G401 (cell line): ENCODE measurements at places on chromosomes 7 and 10.

GRCh38 chr7:86784765-86785164 is 141.1 kb downstream of the GRM3 start:
- DNase-seq = no peak

- DNase-seq = no peak
Observed at GRCh38 chr7:101636822-101637623, 7.9 kb upstream of the MYL10 start.

DNA sequence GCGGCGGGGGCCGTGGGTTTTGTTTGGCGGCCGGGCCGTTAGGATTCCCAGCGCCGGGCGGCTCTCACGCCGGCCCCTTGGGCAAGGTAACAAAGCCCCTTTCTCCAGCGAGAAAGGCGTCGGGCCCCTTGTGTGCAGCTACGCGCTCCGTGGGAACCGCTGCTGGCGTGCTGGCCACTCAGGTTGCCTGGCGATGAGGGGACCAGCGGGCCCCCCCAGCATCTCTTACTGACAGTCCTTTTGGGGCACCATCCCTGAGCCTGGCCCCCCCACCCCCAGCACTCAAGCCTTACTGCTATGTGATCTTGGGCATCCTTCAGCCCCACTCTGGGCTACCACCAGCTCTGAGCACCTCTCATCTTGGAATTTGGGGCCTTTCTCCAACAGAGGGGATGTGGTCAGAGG is 1.8 kb downstream of the LFNG start:
- no peak for DNase-seq

DNA sequence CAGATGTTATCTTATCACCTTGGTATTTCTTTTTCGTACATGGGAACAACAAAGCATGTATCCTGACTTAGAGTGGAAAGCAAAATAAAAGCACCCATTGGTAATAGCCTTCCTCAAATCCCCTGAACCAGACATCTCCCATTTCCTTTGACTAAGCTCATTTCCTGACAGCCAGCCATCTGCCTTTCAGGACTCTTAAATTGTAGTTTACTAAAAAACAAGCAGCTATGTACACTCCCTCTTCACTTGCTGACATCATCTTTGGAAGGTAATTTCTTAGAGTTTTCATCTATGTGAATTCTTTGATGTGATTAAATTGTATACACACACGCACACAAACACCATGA is 40.7 kb downstream of the ARL4A start:
- DNase-seq = no peak

DNA sequence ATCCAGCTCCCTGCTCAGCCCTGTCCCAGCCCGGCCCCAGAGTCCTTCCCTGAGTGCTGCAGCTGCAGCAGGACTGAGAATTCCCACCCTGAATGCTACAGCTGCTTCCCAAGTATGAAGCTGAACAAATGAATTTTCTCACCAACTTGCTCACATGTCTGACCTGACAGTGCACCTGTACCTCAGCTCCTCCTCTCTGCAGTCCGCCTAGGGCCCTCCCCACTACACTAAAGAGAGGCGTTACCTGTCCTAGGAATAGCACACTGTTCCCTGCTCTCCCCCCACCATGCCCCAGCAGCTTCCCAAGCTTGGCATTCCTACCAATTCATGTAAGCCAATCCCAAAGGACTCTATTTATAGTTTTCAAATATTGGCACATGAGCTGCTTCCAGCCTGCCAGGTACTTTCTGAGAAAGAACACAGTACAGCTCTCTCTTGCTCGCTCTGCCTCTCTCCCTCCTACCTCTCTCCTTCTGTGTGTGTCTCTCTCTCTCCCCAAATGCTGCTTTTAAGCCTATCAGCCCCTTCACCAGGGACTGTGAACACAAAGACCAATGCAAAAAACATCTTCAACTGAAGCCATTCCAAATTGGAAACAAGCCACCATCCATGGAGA is 400.1 kb downstream of the TNS3 start:
- peak; percentile 89 for DNase-seq

DNA sequence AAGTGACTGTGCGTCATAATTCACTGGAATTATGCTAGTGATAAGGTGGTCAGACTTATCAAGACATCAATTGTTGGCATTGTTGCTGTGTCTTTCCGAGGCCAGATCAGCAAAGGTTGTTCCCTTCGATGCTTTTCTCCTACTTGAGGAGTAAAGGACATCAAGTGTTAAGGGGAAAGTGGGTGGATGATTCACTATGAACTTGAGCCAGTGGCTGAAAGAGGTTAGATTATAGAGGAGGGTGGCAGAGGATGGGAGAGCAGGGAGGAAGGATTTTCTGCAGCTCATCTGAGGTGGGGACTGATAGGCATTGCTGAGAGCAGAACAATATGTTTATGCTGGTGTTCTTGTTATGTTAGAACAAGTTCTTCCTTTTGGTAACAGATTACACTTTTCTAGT is 131.4 kb upstream of the AGR3 start:
- DNase-seq = no peak

DNA sequence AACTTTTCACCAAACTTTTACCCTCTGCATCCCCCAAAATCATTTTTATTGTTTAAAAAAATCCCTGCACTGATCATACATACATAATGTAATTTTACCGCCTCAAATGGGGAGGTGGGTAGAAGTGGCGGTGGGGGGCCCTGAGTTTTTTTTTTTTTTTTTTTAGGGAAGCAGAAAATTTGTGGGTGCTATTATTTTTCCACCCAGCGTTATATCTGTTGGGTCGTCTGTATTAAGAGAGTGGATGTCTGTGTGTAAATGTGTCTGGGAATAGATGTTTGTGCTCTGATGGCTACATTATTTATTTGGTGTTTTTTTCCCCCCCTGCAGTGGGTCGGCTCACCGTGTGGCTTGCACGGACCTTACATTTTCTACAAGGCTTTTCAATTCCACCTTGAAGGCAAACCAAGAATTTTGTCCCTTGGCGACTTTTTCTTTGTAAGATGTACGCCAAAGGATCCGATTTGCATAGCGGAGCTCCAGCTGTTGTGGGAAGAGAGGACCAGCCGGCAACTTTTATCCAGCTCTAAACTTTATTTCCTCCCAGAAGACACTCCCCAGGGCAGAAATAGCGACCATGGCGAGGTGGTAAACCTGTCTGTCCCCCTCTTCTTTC is 438 bp downstream of the ARID5B start:
- no peak for DNase-seq

DNA sequence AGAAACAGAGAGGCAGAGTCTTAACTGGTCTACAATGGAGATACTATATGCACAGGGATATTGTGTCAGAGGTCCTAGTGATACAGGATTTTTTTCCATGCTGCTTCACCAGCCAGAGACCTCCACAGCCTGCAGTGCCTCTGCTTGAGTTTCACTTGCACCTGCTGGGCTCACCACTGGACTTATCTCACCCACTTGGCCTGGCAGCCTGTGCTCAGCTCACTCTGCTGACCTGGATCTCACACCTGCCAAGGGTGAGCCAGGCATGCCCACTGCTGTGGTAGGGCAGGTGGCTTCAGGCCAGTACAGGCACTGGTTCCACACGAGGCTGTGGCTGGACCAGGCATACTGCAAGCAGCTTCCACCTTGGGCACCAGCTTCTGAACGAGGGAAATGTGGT is 36.6 kb downstream of the PNLIPRP3 start:
- no peak for DNase-seq

GRCh38 chr7:79968077-79968648 is 166.5 kb upstream of the GNAI1 start:
- DNase-seq = no peak

DNA sequence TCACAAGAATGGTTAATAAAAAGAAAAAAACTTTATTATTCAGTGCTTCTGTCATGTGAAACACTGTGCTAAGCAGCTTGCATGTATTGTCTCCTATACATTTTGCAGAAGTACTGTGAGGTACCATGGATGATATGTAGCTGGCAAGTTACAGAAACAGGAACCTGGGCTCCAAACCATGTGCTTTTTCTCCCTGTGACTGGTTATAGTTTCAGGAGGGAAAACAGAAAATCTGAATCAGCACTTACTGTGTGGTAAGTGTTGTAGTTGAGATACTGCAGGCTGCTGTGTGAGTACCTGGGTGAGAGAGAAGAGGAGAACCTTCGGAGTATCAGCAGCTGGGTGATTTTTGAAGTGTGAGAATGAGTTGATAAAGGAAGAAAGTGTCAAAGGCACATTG is 285.0 kb downstream of the SUGCT start:
- no peak for DNase-seq

DNA sequence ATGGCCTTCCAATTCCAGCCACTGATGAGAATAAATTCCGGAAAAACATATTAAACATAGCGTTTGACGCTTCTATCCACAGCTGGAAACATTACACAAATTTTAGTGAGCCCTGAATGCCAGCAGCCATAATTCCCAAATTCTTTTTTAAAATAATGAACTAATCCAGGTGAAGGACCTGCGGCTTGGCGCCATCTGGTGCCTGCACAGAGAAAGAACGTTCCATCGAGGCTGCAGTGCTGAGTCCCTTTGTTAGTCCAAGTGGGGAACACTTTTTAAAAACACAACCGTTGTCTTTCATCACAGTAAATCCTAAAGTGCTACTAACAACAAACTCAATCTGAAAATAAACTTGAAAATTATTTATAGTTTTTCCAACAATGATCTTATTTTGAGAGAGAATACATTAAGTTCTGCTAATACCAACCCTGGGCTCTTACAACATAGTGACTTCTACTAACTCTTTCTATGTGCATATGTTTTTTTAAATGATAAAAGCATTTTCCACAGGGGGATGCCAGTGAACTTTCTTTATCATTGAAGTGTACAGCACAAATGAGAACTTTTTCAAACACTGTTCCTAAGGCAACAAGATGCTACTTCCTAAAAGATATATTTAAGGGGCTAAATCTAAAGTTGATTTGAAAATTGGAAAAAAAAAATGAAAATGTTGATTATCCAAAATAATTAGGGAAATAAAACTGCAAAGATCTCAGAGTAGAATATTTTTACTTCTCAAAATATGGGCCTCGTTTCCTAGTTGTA is 166.9 kb upstream of the RNF32 start:
- DNase-seq = peak; percentile 45

DNA sequence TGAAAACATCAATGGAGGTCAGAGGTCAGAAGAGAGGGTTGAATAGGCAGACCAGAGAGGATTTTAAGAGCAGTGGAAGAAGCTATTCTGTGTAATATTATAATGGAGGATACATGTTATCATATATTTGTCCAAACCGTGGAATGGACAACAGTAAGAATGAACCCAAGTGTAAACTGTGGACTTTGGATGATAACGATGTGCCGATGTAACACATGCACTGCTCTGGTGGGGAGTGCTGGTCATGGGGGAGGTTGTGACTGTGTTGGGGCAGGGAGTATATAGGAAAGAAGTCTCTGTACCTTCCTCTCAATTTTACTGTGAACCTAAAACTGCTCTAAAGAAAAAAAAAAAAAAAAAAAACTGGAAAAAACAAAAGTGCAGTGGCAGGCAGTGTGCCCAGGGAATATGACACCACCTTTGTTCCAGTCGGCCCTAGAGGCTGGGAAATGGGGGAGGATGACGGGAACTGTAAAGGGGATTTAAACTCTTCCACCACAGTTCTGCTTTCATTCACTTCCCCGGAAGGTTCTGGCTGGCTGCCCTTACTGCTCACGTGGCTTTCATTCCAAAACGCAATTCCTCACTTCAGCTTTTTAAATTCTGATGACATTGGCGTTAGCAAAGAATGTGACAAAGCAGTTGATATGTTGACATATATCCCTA is 113.7 kb upstream of the ANKRD1 start:
- DNase-seq = no peak

GRCh38 chr10:60237977-60238758 is 151.5 kb downstream of the ANK3 start:
- peak; percentile 67 for DNase-seq

- no peak for DNase-seq
Observed at GRCh38 chr7:117445206-117445605, 17.9 kb upstream of the ASZ1 start.

- DNase-seq = no peak
Observed at GRCh38 chr7:118057404-118057803, 126.6 kb upstream of the LSM8 start.

GRCh38 chr10:21398563-21399231 is 126.8 kb downstream of the SKIDA1 start:
- no peak for DNase-seq

DNA sequence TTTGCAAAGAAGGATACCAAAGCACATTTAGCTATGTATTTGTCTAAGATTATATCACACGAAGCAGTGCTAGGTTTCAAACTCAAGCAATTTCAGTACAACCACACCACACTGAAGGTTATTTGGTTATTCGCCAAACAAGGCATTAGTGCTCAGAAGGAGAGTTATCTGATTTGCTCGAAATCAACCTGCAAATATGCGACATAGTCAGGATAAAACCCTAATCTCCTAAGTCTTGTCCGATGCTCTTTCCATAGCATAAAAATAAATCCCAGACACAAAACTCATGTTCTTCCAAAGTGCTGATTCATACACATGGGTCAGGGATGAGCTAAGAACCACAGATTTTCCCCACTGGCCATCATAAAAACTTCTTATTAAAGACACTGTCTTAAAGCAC is 1288.0 kb upstream of the SORCS1 start:
- no peak for DNase-seq

GRCh38 chr10:34319197-34319846 is 495.8 kb downstream of the PARD3 start:
- no peak for DNase-seq

- DNase-seq = no peak
Observed at GRCh38 chr10:34024693-34025425, 690.4 kb upstream of the NRP1 start.

DNA sequence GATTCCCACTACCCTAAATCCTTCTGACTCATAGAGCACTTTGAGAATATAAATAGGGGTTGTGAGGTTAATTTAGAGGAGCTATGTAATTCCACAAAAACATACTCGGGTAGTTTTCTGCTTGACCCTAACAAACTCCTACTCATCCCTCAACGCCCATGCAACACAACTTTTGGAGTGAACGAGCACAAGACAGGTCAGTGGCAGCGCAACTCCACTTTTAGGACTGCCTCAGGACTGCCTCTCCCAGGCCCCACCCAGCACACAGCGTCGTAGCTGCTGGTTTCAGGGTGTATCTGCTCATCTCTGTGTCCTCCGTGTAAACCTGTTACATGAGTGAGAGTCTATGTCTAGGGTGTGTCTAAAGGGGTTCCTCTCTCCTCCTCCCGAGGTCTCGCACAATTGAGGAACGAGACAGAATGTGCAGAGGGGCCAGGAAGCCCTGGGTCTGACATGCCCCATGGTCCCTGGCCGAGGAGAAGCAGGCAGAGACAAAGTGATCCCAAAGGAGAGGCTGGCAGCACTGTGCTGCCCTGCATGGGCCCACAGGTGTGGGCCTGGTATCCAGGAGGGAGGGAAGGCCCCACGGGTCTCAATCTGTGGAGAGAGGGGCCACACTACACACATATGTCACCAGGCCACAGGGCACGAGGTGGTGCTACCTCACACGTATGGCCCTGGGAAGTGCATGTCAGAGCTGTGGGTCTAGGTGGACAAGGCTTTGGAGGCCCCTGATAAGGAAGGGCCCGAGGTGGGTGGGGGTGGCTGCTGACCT is 45.5 kb downstream of the CAMK2B start:
- no peak for DNase-seq

GRCh38 chr7:116353647-116354046 is 143.3 kb downstream of the TES start:
- no peak for DNase-seq

GRCh38 chr7:101629171-101629570 is at the start of gene MYL10:
Gene MYL10, minus strand, starts transcription at chr7:101629296. Its CDS starts 178 bp downstream, at chr7:101629118.
- no peak for DNase-seq

GRCh38 chr10:129568583-129569344 is 101.7 kb downstream of the MGMT start:
- no peak for DNase-seq
